Suprapubic skin (tissue), 4 donors: ENCODE measurements at places on chromosomes 5 and 9.

GRCh38 chr5:118723021-118723338 is 265.4 kb downstream of the DTWD2 start:
- no peak for DNase-seq

GRCh38 chr9:131503626-131504465 is 1.1 kb downstream of the POMT1 start:
- DNase-seq, result no peak

DNA sequence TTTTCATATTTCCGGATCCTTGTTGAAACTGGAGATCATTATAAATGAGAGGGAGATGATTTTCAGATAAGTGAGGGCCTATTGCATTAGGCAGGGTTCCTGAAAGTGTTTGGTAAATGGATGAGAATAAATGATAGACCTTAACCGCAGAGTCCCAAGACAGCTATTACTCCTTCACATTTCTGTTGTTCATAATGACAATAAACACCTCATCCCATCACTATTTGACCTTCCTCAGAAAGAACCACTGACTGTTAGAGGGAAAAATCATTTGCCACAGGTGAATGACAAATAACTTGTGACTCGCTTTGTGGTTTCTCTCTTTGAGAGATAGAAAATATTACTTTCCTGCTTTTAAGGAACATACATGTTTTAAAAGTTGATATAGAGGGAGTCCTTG is 47.3 kb upstream of the TRMT10B start:
- no peak for DNase-seq

DNA sequence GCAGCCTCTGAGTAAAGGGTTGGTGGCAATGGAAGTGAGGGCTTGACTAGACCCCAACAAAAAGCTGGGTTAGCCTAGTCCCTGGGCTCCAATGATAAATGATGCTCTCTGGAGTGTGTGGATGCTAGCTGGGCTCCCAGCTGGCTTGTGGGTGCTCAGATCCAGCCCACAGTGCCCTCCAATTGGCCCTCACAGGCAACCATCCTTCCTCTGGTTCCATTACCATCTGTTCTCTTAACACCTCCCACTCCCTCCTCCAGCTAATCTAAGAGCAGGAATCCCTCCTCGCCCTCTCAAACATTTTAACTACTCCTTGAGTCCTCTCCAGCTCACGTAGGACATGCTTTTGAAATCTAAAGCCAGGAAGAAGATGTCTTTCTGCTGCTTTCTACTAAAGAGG is 25.2 kb upstream of the FRMD3 start:
- no peak for DNase-seq

- DNase-seq, result no peak
Measured at GRCh38 chr9:88258024-88258423, 119.7 kb upstream of the SPATA31C2 start.

- no peak for DNase-seq
Measured at GRCh38 chr5:82183828-82184227, 94.3 kb downstream of the RPS23 start.

- no peak for DNase-seq
Measured at GRCh38 chr5:58544195-58544594, 38.7 kb upstream of the RAB3C start.

- DNase-seq, result no peak
Measured at GRCh38 chr5:99004960-99005359, 76.2 kb upstream of the CHD1 start.

GRCh38 chr9:114968671-114969070 is 38.3 kb upstream of the TNFSF8 start:
- DNase-seq, result no peak

DNA sequence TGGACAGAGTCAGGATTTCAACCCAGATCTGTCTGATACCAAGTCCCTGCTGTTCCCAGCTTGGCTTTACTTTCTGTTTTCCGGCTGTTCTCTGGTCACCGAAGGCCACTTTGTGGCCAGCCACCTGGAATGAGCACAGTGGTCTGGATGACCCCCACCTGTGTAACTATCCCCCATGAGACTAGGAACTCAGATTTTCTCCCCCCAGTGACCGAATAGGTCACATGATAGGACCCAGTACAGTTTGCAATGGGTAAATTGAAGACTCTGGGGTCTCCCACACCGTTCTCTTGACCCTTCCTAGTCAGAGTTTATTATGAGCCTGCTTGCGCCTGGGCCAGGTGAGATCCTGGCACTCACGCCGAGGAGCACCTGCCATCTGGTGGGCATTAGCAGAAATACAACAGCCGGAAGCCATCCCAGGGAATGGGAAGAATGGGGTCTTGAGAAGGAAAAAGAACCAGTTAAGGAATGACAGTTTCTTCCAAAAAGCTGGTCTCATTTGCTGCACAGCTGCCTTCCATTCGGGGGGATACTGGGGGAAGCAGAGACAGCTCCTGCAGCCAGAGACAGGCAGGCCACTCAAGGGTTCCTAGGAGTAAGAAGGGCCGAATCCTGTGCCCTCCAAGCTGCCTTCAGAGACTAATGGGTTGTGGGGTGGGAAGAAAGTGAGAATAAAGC is 7.1 kb downstream of the PHYHD1 start:
- DNase-seq, result no peak

GRCh38 chr9:79526149-79526672 is 45.6 kb upstream of the TLE4 start:
- no peak for DNase-seq

DNA sequence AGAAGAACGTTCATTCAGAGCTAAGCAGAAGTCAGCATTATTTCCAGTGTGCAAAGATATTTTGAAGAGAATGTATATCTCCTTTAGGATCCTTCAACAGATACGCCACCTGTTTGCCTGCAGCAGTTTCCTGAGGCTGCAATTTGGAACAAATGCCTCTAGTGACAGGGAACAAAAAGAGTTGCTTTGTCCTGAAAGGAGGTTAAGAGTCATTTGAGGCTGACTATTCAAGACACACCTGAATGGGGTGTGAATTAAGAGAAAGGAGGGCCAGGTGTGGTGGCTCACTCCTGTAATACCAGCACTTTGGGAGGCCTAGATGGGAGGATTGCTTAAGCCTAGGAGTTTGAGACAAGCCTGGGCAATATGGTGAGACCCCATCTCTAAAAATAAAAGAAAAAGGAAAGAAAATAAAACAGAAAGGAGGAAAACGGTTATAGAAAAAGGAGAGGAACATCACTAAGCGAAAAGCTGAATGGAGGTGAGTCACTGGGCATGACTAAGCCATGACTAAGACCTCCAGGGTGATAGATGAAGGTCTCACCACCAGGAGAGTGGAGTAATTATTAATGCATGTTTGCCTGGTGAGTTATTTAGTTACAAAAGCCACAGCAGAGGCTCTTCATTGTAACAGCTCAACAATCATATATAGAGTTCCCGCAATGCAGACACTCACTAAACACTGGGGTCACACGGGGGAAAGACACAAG is 255.2 kb upstream of the TNC start:
- DNase-seq, result no peak

GRCh38 chr5:15574806-15575325 is 74.9 kb downstream of the FBXL7 start:
- no peak for DNase-seq

DNA sequence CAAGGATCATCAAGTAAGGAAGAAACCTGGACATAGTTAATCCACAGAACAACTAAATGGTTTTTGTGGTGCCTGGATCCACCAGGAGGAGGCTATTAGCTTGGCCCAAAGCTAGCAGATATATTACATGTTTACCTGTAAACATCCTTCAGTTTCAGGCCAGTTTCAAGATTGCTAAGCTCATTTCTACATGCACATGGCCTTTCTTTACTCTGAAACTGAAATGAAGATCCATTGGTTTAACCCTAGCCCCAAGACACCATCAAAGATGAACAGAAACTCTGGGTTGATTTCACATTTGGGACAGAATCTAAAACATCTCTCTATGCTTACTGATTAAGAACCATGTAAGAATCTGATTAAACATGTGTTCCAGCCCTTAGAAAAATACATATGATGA is 611.8 kb downstream of the TLE1 start:
- no peak for DNase-seq

DNA sequence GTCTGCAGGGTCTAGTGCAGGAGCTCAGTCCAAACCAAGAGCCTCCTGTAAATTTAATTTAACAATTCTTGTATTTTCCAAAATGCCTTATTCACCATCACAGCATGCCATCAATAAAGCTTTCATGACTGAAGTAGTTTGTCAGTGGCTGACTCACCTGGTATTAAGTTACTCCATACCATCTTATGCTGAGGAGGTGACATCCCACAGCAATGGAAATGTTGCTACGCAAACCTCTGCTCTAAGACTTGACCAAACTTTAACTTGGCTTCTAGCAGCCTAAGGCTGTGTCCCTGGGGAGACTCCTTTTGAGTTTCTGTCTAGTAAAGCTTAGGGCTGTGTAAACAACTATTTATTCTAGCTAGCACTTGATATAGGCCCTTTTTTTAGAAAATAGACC is 1231.3 kb upstream of the CDH18 start:
- DNase-seq, result no peak

GRCh38 chr9:132126680-132127236 is 35.1 kb upstream of the NTNG2 start:
- no peak for DNase-seq

GRCh38 chr5:41157272-41157894 is 55.9 kb downstream of the C6 start:
- no peak for DNase-seq

- no peak for DNase-seq
Measured at GRCh38 chr9:105206821-105207699, 37.4 kb upstream of the SLC44A1 start.

- no peak for DNase-seq
Measured at GRCh38 chr9:113026200-113026599, 14.2 kb upstream of the ZNF883 start.

DNA sequence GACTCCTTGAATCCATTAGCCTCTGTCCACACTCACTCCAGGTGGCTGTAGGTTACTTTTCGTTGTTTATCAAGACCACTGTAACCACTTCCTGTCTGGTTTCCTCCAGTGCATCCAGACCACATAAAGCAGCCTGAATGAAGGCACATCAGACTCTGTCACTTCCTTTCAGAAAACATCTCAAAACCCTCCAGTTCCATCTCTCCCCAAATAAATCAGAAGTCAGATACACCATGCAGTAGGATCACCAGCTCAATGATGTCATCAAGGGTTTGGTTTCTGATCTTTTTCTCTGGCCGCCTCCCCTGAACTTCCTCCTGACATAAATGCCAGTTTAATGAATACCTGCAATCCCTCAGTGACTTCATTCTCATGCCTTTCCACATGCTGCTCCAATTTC is 161.2 kb downstream of the ZNF462 start:
- DNase-seq, result no peak

DNA sequence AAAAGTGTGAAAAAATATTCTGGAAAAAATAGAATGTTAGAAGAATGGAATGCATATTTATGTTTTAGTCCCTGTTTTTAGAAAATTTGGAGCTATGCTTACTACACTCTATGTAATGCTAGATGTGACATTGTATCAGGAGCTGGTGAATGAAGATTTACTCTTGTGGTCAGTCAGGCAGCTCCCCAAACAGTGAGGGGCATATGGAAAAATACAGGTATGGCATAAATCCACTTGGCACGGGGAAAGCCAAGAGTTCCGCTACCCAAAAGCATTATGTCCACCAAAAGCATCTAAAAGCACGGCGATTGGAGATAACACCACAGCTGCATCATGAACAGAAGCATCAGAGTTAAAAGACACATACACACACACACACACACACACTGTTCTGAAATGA is 220.2 kb upstream of the KLF9 start:
- no peak for DNase-seq

- no peak for DNase-seq
Measured at GRCh38 chr5:147751-148150, 43.5 kb upstream of the LRRC14B start.

- no peak for DNase-seq
Measured at GRCh38 chr5:31770132-31770720, 131.3 kb downstream of the PDZD2 start.

- DNase-seq, result peak; percentile 84
Measured at GRCh38 chr5:4511996-4512656, 628.0 kb upstream of the ADAMTS16 start.

GRCh38 chr5:157681048-157681447 is 9.7 kb downstream of the C5orf52 start:
- no peak for DNase-seq

DNA sequence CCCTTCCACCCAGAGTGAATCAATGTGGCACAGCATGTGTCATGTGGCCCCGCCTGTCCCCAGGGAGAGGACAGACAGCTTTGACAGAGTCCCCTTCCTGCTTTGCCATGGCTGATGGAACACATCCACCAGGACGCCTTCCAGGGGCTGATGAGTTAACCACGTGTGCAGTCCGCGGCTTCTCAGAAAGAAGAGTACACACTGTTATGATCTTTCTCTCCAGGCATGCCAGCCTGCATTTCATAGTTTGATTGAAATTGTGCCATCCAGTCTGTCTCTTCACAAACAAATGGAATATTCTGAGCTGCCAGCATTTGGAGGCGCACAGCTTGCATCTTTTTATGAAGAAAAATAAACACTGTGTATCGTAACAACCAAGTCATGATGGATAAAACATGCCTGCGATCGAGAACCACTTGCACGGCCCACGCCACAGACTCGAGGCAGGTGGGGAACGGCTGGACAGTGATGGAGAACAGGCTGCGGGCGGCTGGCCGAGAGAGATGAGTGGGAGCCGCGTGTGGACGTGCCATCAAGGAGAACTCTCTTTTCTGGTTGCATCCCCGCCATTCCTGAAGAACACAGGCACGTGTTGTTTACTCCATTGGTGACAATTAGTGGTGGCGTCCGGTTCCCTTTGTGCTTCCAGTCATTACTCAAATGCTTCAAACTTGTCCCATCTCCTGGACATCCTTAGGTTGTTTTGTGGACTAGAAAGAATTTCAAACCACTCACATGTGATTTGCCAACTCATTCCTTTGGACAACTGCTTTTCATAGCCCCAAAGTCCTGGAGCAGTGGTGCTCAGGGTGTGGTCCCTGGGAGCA is 220.2 kb downstream of the AGTPBP1 start:
- DNase-seq, result peak; percentile 75

GRCh38 chr5:135835766-135836165 is 1.3 kb downstream of the SLC25A48 start:
- DNase-seq, result no peak

- DNase-seq, result no peak
Measured at GRCh38 chr5:75532190-75532589, 20.5 kb downstream of the POLK start.

- no peak for DNase-seq
Measured at GRCh38 chr5:144333336-144333920, 162.8 kb downstream of the KCTD16 start.

DNA sequence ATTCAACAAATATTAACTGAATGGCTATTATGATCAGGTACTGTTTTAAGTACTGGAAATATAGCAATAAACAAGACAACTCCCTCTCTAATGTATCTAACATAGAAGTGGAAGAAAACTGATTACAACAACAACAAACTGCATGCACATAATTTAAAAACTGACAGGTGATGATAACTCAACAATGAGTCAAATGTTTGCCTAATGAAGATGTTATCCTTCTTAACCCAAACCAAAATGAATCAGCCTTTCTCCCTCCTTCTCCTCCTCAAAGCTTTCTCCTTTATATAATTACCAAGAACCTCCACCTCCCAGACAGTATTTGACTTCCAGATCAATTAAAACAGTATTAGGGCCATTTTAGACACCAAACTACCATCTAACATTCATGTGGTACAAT is 49.3 kb downstream of the RICTOR start:
- DNase-seq, result no peak

GRCh38 chr9:14349447-14350348 is 35.8 kb upstream of the NFIB start:
- DNase-seq, result no peak
